Activated T-helper 17 cell treated with anti-CD3 and anti-CD28 coated beads, Interleukin-2, amount 50 U/mL, for 72 hours (primary cell): ENCODE measurements at places on chromosomes 12 and 14. TPM values are rescaled to one million over a fixed set of nuclear protein-coding genes. Genes with fewer than 3 reads are reported as not detected.

DNA sequence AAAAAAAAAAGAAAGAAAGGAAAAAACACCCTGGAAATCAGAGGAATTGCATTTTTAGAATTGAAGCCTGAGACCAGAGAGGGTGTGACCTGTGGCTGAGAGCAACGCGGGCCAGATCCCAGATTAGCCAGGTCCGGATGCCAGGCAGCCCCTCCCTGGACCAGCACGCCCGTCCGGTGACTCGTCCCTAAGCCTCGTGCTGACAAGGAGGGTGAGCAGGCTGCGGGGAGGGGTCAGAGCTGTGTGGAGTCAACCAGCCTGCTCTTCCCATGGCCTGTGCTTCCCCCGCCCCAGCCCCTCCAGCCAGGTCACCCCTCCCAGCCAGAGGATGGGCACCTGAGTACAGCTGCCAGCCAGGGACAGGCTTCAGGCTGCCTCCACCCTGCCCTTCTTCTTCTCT, 4.2 kb upstream of the KLC1 start:
- ATAC-seq: peak; percentile 20

- peak; percentile 43 for ATAC-seq
These were observed 92.7 kb upstream of the DCD start for GRCh38 chr12:54740882-54741281.

Gene TMBIM6
- total RNA-seq: 407 TPM

Gene MYF5
- not detected for total RNA-seq
